NCI-H1417 treated with DMSO at 0.1 percent for 48 hours (cell line): ENCODE measurements at places on chromosomes 16 and 17.

- no peak for DNase-seq
Measured at GRCh38 chr16:83835586-83836566, 28.1 kb downstream of the HSBP1 start.

GRCh38 chr17:70677783-70678647 is 508.7 kb downstream of the KCNJ2 start:
- no peak for DNase-seq

- DNase-seq, result no peak
Measured at GRCh38 chr16:14351647-14352046, 278.4 kb downstream of the PARN start.

DNA sequence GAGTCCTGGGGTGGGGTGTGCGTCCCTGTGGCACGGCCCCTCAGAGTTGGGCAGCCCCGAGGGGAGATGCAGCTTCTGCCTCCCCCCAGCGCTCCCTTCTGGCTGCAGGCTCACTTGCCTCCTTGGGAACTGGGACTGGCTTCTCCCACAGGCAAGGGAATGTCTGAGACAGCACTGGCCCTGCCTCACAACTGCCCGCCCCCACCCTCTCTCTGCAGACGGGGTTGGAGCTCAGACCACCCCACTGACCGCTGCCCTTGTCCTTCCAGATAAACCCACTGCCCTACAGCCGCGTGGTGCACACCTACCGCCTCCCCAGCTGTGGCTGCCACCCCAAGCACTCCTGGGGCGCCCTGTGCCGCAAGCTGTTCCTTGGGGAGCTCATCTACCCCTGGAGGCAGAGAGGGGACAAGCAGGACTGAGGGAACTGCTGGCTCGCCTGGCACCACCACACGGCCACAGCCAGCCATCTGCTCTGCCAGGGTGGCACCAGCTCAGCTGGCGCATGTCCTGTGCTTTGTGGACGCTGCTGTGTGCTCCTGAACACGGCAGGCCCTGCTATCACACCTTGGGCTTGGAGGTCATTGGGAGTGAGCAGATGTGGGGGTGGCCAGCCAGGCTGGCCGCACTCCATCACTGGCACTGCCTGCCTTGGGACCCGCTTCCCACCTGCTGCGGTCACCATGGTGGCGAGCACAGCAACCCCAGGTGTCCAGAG is 7.1 kb upstream of the RAB40C start:
- no peak for DNase-seq

GRCh38 chr16:6286176-6286575 is 1046.5 kb upstream of the RBFOX1 start:
- no peak for DNase-seq

DNA sequence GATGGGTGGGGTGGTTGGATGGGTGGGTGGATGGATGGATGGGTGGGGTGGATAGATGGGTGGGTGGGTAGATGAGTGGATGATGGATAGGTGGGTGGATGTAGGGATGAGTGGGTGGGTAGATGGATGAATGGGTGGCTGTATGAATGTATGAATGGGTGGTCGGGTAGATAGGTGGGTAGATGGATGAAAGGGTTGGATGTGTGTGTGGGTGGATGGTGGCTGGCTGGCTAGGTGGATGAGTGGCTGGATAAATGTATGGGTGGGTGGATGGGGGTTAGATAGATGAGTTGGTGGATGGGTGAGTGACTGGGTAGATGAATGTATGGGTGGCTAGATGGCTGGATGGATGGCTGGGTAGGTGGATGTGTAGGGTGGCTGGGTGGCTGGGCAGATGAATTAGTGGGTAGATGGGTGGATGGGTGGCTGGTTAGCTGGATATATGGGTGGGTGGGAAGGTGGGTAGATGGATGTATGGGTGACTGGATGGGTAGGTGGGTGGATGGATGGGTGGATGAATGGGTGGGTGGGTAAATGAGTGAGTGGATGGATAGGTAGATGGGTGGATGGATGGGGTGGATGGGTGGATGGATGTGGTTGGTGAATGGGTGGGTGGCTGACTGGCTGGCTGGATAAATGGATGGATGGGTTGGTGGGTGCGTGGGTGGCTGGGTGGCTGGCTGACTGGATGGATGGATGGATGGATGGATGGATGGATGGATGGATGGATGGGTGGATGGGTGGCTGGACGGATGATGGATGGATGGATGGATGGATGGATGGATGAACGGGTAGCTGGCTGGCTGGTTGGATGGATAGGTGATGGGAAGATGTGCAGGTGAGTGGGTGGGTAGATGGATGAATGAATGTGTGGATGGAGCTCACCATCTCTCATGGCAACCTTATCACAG is 18.9 kb upstream of the GOSR2 start:
- DNase-seq, result no peak

DNA sequence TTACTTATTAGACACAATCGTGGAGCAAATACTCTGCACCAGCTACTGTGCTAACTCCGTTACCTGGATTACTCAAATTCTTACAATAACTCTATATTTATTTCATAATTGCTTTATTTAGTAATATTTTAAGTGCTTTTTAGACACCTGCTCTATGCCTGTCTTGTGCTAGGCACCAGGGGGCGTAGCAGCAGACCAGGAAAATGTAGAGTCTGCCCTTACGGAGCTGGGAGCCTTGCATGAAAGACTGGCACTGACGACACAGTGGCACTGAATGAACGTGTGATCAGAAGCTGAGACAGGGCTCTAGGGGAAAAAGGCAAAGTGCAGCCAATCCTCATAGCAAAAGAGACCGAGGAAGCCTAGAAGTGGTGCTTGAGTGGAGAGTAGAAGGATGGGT is 486.5 kb downstream of the CDH13 start:
- no peak for DNase-seq

GRCh38 chr16:85880861-85881260 is 18.1 kb upstream of the IRF8 start:
- no peak for DNase-seq

GRCh38 chr16:70749681-70750601 is 51.0 kb downstream of the VAC14 start:
- DNase-seq, result no peak

DNA sequence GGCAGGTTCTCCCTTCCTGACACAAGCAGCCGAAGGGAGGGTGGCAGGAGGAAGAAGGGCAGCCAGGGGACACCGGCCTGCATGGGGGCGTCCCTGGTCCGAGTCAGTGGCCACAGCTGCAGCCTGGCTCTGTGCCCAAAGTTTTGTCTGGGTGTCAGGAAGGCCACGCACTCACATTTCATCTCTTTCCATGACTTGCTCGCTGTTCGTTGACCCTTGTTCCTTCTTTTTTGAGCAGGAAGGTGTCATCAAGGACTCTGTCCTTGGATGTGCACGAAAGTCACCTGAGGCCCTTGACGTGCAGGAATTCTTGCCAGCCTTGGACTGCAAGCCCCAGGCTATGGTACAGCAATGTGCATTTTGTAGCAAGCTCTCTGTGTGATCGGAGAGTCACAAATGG is 93.3 kb downstream of the TNFRSF13B start:
- no peak for DNase-seq

- DNase-seq, result no peak
Measured at GRCh38 chr17:80742581-80743180, 198.0 kb downstream of the RPTOR start.

DNA sequence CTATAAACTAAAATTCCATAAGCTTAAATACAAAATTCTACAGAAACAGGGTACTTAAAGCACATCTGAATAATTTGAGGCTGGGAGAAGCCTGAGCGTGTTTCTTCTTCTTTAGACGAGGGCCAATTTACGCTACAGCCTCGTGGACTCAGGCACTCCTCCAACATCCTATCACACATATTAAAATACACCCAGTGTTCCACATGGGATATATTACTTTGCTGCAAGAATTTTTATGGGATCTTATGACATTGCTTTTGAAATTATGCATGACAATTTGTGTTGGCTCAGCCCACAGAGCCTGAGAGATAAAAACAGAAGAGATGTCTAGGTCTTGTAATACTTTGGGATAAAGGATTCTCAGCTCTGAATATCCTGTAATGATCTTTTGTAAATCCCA is 3.5 kb upstream of the TANGO6 start:
- no peak for DNase-seq

GRCh38 chr16:3215601-3216262 is 19.2 kb downstream of the ZNF200 start:
- no peak for DNase-seq

DNA sequence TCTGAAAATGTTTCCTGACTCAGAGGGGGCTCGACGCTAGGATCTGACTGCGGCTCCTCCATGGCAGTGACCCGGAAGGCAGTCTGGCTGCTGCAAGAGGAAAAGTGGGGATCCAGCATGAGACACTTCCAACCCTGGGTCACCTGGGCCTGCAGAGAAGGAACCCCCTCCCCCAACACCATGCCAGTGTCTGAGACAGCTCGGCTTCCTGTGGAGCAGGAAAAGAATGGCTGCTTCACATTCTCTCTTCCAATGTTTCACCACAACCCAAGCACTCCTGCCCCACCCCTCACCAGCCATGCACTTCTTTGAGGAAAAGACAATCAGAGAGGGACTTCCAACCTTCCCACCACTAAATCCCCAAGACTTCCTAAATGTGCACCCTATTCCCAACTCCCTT is 10.8 kb downstream of the TP53 start:
- no peak for DNase-seq

DNA sequence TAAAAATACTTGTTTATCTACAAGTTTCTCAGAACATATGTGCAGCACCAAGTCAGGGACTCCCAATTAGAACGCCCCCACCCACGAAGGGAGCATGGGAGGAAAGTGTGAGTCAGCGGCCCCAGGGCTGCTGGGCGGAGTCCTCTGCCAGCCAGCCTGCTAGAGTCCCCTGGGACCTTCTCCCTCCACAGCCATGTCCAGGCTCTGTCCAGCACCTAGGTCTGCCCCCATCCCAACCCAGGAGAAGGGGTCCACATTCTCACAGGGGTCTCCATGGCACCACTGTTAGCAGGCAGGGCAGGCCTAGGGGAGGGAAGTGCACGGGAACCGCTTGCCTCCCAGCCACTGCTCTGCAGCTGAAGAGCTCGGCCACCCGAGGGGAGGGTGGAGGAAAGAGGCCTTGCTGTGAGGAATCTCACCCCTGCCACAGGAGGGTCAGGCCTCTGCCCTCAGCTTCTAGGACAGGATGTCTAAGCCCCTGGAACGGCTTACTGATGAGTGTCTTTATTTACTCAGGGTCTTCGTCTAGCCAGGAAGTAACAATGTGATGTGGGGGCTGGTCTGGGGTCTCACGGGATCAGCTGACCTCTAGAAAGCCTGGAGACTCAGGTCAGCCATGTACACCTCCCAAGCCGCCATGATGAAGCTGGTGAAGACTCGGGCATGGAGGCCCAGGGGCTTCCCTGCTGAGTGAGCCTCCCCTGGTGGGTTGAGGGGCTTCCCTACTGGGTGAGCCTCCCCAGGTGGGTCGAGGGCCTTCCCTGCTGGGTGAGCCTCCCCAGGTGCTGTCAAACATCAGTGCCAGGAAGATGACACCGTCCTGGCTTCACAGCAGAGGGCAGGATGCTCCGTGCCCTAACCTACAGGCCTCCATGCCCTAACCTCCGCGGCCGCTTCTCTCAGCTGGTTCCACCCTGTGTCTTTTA is 190.3 kb downstream of the RBFOX3 start:
- DNase-seq, result no peak

DNA sequence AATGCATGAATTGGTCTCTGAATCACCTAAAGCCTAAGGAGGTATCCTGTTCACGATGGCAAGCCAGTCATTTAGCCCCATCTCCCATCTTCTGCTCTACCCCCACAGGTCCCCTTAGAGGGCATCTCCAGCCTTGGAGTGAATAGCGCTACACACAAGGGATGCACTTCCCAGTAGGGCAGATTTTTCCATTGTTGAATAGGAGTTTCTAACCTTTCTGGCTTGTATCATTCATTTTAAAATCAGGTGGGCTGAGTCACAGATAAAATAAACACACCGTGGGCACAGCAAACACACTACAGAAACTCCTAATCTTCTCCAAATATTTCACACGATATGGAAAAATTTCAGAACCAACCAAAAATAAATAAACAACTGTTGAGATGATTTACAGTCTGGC is 201.2 kb upstream of the NOG start:
- DNase-seq, result no peak

- no peak for DNase-seq
Measured at GRCh38 chr16:86016201-86016965, 117.4 kb downstream of the IRF8 start.

GRCh38 chr17:62657690-62658089 is 30.2 kb downstream of the MRC2 start:
- no peak for DNase-seq

DNA sequence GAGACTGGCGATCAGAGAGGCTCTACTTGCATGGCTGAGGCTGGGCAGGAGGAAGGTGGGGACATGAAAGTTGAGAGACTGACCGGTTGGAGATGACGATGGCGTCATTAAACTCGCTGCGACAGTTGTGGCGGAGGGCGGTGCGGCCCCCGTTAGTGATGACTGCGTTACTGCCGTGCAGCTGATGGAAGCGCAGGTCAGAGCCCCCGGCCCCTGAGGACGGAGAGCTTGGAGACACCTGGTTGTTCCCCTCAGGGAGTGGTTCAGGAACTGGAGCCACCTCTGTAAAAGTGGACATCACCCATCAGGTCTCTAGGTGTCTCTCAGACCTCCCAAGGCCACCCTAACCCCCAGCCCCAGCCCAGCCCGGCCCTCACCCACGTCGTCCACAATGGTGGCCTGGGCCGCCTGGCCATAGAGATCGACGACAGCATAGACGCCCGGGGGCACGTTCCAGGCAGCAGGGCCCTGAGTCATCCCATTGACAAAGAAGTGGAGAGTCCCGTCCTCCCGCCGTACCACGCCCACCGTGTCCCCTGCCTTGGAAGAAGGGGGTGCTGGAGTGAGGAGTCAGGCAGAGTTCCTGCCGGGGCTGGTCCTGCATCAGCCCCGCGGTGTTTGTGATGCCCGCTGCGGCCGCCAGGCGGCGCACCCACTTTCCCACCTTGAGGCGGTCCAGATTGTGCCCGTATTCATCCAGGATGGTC is 5.3 kb downstream of the NEURL4 start:
- no peak for DNase-seq

DNA sequence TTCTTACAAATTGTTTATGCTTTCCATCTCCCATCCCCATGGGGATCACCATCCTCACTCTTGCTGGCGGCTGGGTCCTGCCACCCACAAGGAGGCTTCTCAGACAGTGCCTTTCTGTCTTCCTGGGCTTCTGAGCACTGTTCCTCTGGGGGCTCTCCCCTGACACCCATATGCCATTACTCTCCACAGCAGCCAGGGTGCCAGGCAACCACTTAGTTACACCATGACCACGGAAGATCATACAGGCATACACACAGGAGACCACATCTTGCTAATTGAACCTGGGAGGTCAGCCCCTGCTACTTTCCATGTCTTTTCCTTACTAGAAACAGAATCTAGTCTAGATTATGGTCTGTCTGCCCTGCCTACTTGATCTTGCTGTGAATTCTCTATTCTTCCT is 27.7 kb upstream of the HS3ST2 start:
- no peak for DNase-seq
